Chondrocyte (in vitro differentiated cells): ENCODE measurements at places on chromosomes 4 and X. TPM values are rescaled to one million over a fixed set of nuclear protein-coding genes. Genes with fewer than 3 reads are reported as not detected.

The TRIM2 gene
- 18.2 to 25.8 TPM (median 19.1 TPM) in 3 replicates for total RNA-seq

The GAGE12F gene
- not detected in 3 replicates for total RNA-seq

GRCh38 chrX:126770179-126770578 is 49.4 kb upstream of the PRR32 start:
- no peak for DNase-seq

DNA sequence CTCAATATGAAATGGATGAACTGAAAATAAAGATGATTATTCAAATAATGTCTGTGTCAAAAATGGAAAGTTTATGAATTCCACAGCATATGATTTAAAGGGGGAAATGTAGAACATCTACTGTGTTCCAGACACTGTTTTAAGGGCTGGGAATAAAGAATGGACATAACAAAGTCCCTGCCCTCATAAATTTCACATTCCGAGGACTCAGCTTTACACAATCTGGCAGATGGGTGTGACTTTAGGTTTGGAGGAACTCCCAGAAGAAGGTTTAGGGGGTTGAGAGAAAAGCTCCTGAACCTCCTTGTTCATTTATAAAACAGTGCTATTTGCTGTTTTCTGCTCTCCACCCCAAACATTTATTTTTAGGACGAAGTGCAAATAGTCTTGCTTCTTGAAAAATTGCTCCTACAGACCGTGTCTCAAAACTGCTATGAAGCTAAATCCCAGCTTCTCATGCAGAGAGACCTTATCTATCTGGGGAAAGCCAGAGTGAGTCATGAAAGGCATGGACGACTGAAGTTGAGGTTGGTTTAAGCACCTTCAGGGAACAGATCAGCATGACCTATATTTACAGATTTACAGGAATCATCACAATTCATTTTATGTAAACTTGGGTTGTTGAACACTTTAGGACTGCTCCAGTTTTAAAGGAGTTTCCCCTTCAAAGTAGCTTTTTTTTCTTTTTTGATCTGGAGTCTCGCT is 184.3 kb downstream of the HS6ST2 start:
- DNase-seq, result no peak

GRCh38 chr4:39510348-39510929 is 16.8 kb downstream of the UGDH start:
- no peak for DNase-seq

GRCh38 chrX:77412631-77413030 is 34.6 kb upstream of the FGF16 start:
- DNase-seq, result no peak

- no peak for DNase-seq
Observed at GRCh38 chr4:158750379-158750778, 18.4 kb upstream of the FNIP2 start.
